Activated CD4-positive, alpha-beta T cell treated with anti-CD3 and anti-CD28 coated beads, Interleukin-2, amount 50 U/mL, for 16 hours (primary cell): ENCODE measurements at places on chromosomes 6 and 20.

GRCh38 chr6:104983776-104984175, 26.9 kb downstream of the LIN28B start:
- DNase-seq = no peak

GRCh38 chr6:63529498-63529897, 42.8 kb upstream of the LOC128125822 start:
- DNase-seq = peak; percentile 48

- no peak for DNase-seq
These were observed 12.1 kb downstream of the SS18L1 start for GRCh38 chr20:62155428-62156253.

GRCh38 chr6:163608204-163608644, 193.7 kb downstream of the QKI start:
- no peak for DNase-seq

GRCh38 chr6:144931172-144932035, 646.3 kb downstream of the UTRN start:
- DNase-seq = peak; percentile 41

GRCh38 chr6:107560657-107561056, 70.7 kb downstream of the SOBP start:
- no peak for DNase-seq

- DNase-seq = no peak
These were observed 69.5 kb downstream of the GTF2H5 start for GRCh38 chr6:158237656-158238055.

GRCh38 chr20:3563548-3564177, 92.8 kb downstream of the ATRN start:
- peak; percentile 55 for DNase-seq

GRCh38 chr6:37354526-37355384, 972 bp downstream of the RNF8 start:
- DNase-seq = no peak

DNA sequence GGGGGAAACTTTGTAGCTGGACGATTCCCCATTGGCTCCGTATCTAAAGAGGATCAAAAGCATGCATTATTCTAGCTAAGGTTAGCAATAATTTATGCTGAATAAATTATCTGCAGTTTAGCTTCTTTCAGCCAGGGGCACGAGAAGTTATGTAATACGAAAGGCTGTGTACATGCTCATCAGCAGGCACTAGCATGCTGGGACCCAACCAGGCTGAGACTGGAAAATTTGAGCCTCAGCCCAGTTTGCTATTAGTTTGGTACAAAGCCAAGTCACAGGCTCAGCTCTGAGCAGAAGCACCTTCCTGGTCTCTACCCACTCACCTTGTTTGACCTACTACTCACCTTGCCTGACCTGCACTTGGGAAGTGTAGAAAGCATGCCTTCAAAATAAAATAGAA, 328.1 kb upstream of the ARID1B start:
- DNase-seq = no peak
